ENCODE measurements at places on chromosomes 2 and 18.
A peak's percentile ranks its signal among the peaks of the same experiment; 100 is the strongest.

DNA sequence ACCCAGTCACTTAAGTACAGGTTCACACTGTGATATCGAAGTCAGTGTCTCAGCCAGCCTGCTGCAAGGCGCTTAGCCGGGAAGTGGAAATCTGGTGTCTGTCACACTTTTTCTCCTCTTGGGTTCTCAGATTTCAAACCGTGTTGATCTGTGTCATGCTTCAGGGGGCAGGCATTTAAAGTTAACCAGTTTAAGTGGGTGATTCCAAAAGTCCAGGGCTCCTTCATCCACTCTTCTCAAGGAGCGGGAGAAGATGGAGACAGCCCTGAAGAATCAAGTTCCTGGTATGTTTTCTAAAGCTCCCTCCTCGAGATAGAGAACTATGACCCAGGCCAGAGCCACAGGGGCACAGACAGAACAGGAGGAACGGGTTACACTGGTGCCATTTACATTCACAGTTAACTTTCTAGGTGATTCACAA lies 331.7 kb downstream of the GBX2 start:
- DNase-seq, result no peak

DNA sequence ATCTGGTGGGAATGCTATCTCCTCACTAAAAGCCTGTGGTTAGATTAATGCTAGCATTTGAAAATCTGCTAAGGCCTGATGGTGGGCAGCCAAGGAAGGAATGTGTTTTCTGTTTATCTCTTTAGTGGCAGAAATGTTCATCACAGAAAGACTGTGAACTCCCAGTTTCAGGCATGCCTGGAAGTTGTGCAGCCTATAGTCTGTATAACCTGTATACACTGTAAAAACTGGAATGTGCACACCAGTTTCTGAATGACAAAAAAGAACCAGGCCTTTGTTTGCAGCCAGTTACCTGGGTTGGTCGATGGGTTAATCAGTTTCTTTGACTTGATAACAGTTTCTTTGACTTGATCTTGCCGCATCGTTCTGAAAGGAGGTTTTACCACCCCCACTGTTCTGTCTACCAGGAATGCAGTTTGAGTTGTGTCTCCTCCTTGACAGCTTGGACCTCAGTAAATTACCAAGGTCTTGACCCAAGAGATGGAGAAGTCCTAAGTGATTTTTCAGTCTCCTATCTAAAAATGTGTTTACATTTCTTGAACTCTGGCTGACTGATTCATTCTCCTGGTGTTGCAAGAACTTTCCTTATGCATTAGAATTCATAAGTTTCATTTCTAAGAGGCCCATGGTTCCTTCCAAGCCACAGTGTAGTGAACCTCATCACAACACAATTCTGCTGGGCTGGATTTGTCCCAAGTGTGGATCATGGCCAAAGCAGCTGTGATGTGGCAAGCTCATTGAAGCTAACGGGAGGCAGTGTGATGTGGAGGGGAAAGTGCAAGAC lies 62.2 kb downstream of the KIAA2012 start:
- DNase-seq, result no peak

DNA sequence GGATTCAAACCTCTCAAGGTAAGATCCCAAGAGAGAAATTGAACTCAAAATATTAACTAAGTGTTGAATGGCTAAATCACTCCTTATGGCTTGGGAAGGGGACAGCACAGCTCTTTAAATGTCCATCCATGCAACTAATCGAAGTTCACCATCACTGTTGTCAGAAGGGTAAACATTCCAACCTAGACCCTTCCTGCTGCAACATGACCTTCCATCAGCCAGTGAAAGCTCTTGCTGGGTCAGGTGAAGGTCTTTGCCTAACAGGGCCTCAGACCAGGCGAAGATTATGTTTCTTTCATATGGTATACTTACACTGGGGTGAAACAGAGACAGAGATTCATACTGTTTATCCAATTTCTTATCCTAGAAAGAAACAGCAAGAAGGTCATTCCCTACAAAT lies 16.4 kb downstream of the IAH1 start:
- no peak for DNase-seq

DNA sequence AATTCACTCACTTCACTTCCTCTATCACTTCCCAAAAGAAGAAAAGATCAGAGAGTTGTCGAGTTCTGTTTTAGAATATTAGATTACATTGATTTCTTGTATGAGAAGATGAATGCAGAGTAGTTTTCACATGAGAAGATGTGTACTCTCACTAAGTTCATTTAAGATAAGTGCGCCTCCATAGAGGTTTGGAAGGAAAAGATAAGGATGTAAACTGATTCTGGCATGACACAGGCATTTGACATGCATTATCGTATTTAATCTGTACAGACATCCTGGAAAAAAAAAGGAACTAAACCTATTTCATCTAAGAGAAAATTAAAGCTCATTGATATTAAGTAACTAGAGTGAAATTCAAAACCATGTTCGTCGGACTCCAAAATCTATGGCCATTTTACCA lies 152.2 kb upstream of the CRIM1 start:
- DNase-seq, result no peak

DNA sequence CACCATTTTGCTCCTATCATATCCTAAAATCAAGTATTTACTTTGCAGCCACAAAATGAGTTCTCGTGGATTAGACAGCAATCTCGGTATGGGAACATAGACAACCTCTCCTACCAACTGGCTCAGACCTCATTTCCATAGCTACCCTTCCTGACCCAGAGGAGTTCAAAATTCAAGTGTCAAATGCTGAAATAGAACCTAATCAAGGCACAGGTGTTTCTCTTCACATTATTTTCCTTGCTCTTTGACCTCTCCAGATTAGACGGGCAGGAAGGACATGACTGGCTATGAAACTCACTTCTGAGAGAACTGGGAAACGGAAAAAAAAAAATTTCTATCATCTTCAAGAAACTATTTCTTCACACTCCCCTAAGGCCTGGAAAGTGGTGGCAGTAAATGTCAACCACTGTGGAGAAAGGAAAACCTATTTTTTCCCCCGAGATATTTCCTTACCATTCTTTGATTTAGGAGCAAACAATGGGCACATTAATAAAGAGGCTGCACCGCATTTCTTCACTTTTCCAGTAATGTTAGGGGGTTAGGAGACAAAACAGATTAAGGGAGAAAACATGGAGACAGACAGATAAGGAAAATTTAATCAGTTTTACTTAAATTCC lies 63.6 kb upstream of the DTNB start:
- no peak for DNase-seq

GRCh38 chr18:34704074-34704473 lies 6.0 kb upstream of the DTNA start:
- DNase-seq, result no peak

GRCh38 chr2:4096978-4097766 lies 393.8 kb downstream of the DCDC2C start:
- DNase-seq, result no peak

DNA sequence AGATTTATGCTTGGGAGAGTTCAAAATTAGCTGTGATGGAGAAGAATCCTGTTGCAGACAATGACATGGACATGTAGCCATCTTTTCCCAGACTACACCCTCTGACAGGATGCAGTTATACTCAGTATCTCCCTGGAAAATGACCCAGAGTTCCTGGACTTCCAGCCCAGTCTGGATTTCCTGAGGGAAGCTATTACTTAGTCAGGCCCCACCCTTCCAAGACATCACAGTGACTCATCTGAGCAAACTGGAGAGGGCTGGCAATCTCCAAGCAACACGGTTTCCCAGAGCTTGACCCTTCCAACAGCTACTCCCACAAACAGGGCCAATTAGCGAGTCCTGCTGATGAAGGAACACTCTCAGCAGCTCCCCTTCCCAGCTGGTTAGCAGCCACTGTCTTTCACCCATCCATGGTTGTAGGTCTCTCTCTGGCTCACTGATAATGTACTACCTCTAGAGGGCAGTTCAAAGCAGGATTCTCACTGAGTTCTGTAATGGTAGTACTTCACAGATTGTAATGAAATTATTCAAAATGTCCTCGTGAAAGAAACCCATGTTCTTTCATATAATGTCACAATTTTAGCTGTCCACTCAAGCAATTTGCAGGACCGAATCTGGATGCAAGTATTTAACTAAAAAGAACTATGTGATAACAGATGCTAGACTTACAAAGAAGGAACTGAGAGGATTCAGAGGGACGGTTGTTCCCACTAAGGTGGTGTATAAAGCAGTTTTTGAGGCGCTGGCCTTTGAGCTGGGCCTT lies 110.2 kb downstream of the MDH1 start:
- peak; percentile 8 for DNase-seq

DNA sequence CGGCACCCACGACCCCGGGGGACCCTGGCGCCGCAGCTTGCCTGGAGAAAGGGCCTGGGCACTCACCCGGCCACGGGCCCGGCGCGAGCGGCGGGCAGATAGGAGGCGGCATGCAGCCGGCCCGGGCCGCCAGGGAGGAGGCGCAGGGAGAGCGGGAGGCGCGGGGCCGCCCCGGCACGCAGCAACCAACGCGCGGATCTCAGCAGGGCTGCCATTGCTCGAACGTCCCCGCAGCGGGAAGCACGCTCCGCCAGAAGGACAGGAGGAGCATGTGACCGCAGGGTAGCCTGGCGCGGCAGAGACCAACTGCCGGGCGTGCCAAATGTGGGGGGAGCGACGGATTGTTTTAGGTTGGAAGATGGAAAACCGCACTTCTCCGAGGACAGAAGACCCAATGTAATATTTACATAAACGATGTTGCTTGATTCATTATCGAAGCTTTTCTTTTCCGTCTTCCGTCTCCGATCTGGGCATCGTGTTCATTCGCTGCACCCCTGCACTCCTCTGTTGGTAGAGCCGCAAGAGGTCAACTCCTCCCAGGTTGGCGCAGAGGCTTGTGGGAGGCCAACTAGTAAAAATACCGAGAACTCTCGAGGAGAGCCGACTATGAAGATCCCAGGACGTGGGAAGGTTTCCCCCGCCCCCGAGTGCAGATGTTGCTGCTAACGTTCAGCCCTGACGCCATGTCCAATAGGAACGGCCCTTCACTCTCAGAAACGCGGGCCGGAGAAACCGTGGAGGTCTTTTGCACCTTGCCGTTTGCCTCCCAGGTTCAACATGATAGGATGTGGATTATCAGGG lies at the start of gene LRPPRC:
Gene LRPPRC (minus strand): TSS at position 257 of the 801 bp plus-strand sequence. CDS start 42 bp downstream, at position 215.
- DNase-seq, result peak; percentile 91

- DNase-seq, result no peak
Measured at GRCh38 chr2:109058191-109058632, 69.2 kb upstream of the EDAR start.

DNA sequence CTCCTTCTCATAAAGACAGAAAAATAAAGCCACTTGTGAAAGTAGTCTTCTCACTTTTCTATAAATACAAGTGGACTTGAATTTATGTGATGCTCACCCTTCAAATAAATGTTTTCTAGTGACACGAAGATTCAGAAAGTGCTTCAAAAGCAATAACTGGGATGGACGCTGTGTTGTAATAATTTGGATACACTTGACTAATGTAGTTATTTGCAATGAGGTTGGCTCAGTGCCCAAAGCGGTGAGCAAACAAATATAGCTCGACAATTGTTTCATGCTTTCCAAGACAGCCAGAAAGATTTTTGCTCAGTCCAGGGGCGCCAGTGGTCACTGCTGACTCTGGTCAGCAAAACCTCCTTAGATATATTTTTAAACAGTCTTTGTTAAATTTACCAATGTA lies 278.6 kb upstream of the KLHL14 start:
- no peak for DNase-seq

DNA sequence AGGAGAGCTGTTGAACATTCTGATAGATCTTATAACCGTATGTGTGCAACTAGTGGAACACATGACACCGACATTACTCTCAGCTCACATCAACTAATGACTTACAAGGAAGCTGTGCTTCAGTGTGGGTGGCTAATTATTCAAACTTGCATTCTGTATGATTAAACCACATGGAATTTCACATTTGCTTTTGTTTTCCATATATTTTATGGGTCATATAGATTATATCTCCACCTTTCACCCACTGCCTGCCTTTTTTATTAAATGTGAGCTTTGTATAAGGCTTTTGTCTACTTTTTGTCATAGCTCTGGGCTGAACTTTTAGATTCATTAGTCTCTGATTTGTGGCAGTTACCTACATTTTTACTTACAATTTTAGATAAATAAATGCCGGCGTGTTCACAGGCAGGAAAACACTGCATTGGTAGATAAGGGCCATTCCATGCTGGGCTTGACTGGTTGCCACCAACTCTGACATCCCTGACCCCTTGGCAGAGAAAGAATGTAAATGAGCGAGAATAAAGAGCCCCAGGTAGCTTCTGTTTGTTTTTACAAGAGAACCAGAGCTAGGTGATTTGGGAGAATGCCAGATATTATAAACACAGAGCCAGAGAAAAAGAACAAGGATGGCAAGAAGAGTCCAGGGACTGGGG lies 35.7 kb downstream of the LYPD6 start:
- DNase-seq, result no peak

- no peak for DNase-seq
Measured at GRCh38 chr18:58847383-58848071, 17.1 kb upstream of the ZNF532 start.

DNA sequence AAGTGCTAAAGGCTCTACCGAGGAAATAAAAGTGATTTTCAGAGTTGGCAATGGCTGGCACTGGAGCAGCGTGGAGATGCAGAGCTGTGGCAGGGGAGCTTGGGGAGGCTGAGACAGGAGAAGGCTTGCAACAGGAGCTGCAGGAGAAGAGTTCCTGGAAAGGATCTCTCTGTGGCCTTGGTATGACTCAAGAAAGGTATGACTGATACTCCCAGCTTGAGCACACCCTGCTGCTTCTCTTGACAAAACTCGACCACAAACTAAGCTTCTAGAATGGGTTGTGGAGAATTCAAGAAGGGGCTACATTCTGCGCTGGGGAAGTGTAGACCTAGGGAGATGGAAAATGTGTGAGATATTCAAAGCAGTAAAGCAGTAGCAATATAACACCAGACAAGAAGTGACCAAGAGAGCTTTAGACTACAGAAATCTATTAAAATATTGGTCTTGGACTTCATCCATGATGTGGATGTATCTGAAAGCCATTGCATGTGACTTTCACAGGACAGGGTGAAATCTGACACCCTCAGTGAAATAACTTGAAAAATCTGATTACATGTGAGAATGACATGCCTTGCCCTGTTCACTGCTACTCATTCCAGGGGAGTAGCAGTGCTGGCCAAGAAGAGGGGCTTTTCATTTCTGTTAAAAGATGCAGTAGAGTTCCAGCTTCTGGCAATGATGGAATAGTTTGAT lies 41.5 kb downstream of the SUCLG1 start:
- no peak for DNase-seq

GRCh38 chr2:232609607-232610006 lies 23.8 kb upstream of the EFHD1 start:
- no peak for DNase-seq

DNA sequence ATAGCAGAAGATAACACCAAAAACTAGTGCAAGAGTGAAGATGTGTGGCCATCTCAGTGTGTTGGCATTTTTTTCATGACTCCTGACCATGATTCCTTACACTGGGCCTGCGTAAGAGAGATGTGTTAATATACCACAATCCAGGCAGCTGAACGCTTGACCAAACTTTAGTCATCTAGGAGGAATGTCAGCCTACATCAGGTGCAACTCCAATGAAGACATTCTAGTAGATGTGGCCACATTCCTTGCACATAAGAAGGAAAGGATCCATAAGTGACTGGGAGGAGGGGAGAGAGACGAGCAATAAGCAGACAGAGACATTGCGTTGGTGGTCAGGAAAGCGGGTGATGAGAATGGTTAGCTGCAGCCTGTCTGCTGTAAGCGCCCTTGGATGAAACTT lies 42.6 kb downstream of the CYRIA start:
- no peak for DNase-seq
